AG09309 (cell line): ENCODE measurements at places on chromosomes 1 and 21.

DNA sequence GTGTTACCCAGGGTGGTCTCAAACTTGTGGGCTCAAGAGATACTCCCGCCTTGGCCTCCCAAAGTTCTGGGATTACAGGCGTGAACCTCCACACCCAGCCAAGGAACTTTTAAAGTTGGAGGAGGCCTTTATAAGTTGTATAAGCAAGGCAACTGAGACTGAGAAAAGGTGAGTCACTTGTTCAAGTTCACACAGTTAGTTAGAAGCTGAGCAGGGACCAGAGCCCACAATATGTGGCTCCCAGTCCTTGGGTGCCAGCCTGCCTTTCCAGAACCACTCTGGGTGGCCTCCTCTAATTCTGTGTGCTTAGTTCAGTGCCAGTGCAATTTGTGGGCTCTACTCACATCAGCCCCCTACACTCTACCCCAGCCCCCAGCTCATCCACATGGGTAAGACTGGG lies 3.7 kb downstream of the RAB25 start:
- no peak for DNase-seq

DNA sequence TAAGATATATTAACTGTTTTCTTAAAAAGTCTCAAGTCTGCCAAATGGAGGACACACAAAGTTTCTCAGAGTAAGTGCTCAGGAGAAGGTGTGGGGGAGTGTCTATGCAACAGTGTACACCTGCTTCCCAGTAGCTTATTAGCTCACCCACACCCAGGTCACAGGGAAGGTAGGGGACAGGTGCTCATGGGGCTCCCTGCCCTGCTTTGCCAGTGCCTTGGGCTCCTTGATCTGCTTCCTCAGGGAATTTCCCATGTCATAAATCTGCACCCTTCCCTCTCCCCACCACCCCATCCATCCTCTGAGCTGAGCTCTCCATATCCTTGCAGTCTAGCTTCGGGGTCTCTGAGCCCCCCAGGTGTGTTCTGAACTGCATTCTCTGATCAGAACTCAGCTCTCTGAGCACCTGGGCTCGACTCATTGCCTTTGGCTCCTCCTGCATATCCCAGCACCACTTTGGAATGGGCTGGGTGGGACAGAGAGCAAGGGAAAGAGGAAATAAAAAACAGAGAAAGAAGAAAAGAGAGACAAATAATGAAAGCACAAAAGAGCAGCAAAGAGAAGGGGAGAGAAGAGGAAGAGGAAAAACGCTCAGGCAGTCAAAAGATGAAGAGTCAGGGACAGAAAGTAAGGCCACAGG lies 87.0 kb upstream of the ATP1B1 start:
- DNase-seq: no peak

- DNase-seq: no peak
Measured at GRCh38 chr21:44332383-44332782, 6.8 kb downstream of the CFAP410 start.

DNA sequence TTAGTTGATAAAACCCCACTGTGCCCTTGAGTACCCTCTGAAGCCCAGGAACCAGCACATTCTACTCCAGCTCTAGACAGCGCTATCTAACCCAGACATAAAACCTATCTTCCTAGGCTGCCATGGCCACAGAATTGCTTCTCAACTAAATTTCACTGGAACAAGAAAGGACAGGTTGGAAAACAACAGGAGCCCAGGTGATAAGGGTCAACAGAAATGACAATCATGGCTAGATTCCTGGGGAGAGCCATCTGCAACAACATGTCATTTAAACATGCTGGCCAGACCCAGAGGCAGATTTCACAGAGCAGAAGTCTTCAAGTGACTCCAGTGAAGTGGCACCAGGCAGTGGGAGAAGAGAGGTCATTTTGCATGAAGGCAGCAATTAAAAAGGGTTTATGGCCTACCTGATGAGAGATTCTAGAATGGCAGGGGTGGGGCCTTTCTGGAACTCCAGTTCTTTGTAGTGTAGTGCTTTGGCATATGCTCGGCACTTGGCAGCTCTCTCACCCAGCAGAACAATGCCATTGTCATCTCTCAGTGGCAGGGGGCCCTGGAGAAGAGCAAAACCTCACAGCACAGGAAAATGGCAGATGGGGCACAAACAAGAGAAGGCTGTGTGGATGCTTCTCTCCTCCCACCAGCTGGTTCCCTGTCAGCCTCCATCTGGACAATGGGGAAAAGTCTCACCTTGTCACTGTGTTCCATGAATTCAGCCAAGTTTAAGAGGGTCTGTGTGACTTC lies 9.9 kb downstream of the ANGPTL7 start:
- DNase-seq: no peak

GRCh38 chr1:107153014-107153413 lies 12.2 kb downstream of the NTNG1 start:
- DNase-seq: no peak

DNA sequence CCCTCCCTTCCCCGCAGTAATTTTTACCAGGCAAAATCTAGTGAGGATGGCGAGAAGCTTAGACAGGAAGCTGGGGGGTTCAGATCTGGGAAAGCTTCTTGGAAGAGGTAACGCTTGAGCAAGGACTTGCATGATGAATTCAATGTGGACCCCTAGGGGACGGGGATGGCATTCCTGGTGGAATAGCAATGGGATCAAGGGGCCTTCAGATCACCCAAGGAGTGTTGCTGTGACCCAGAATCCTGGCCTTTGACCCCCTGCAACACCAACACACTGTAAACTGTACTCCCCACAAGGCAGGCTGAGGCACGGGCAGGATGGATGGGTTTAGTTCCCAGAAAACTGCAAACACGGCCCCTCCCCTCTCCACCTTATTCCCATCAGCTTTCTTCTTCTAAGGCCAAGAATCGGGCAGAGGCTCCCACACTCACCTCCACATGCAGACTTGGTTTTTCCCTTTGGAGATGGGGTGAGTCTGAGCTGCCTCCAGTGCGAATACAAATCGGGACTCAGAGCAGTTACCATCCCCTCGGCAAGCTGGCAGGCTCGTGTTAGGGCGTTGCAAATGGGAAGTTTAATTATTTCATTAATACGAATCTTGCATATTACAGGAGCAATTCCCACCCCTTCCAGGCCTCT lies 20.1 kb downstream of the DISP3 start:
- DNase-seq: no peak
